ENCODE measurements at places on chromosomes 4 and X.

DNA sequence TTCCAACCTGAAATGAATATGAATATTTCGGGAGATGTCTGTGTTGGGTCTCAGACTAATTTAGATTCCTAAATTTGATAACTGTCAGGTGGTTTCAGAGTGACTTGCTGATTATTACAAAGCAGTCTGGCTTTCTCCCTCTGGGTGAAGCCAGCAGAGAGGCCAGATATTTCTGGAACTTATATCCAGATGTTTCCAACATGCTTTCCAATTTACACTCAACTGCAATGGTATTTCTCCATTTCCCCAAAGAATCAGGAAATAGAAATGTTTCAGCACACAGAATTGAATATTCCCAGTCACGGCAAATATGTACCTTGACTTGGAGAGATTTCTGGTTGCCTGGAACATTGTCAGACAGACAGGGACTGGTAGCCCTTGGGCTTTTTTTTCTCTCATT lies 48.5 kb upstream of the EGFL6 start:
- no peak for DNase-seq

DNA sequence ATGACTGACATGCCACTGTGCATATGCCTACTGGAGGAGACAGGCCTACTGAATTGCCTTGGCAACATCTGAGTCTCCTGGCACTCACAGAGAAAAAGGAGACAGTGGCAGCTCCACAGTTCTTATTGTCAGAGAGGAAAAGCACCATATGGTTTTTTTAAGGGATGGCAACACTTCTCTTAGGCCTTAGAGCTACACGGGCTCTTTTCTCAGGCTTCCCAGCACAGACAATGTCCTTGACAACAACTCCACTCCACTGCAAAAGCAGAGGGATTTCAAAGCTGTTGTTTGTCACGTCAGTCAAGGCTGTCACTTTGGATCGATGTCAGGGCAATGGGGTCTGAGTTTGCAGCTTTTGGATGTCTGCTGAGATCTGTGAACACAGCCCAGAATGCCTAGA lies 4.7 kb upstream of the CLCN4 start:
- DNase-seq: no peak

DNA sequence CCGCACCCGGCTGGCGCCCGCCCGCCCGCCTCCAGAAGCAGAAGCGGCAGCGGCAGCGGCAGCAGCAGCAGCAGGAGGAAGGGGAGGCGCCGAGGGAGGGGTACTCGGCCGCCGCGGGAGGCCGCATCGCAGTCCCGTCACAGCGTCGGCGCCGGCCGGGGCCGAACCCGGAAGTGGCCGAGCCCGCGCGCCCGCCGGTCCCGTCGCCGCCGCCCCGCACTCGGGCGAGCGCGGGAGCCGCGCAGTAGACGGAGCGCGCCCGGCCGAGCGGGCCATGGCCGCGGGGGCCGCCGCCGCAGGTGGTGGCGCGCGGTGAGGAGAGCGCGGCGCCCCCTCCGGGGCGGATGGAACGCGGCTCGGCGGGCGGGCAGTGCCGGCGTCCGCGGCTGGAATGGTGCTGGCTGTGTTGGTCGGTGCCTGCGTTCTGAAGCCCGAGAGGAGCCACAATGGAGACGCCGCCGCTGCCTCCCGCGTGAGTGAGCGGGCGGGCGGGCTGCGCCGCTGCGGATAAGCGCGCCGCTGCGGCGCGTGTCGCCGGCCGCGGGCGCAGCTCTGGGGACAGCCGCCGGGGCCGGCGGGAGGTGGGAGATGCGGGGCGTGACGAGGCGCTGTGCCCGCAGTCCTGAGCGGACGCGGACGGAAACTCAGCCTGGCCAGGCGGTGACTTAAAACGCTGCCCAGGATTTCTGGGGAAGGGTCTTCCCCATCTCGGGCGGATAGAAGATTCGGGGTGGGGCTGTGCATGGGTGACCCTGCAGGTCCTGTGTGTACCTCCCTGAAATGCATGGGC lies at the start of gene KLHL2:
KLHL2 (plus strand) TSS at position 131 of the 790 bp plus-strand sequence; CDS start at position 447, 316 bp downstream.
- DNase-seq: no peak

GRCh38 chr4:39852636-39853035 lies 125.1 kb downstream of the PDS5A start:
- no peak for DNase-seq

GRCh38 chr4:24285759-24286158 lies 298.6 kb downstream of the DHX15 start:
- DNase-seq: no peak

GRCh38 chr4:150570862-150571261 lies 11.1 kb upstream of the MAB21L2 start:
- DNase-seq: no peak

DNA sequence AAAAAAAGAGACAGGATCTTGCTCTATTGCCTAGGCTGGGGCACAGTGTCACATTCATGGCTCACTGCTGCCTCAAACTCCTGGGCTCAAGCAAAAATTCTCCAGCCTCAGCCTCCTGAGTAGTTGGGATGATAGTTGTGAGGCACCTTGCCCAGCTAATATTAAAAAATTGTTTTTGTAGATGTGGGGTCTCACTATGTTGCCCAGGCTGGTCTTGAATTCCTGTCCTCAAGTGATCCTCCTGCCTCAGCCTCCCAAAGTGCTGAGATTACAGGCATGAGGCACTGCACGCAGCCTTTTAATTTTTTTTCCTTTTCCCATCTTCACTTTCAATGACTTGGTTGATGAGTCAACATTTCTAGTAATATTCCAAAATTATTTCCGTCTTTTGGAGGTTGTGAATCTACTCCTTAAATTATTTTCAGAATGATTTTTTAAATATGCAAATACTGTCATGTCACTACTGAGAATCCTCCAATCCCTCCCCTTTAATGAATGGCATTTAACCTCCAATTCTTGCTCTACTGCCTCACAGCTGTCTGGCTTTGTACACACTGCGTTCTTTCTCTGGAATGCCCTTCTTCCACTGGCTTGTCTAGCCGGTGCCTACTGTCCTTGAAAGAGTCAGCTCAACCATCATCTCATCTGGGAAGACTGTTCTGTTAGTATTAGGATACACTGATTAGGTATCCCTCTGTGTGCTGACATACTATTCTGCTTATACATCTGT lies 27.5 kb upstream of the DCTD start:
- no peak for DNase-seq

DNA sequence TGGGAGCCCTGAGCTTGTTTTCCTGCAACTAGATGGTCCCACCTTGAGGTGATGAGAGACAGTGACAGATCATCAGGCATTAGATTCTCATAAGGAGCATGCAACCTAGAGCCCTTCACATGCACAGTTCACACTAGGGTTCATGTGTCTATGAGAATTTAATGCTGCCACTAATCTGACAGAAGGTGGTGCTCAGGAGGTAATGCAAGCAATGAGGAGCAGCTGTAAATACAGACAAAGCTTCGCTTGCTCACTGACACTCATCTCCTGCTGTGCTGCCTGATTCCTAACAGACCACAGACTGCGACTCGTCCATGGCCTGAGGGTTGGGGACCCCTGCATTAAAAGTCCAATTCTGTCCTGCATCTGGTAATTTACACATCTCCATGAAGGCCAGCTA lies 141.6 kb downstream of the KCNIP4 start:
- DNase-seq: no peak

GRCh38 chr4:46844325-46844917 lies 64.6 kb downstream of the COX7B2 start:
- DNase-seq: peak; percentile 29

DNA sequence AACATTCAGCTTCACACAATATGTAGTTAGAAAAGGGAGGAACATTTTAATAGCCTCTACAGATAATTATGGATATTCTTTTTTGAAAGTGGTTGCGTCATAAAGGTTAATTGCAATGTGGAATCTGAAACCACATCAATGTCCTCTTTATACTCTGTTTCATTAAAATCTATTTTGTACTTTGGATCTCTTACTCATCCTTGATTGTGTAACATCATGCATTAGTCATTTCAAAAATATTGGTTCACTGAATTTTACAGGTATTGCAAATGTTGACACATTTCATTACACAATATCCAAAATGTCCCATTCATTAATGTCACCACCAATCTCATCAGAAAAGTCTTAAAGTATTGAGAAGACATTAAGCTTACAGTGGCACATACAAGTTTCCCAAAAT lies 62.7 kb upstream of the USP9X start:
- no peak for DNase-seq

GRCh38 chrX:45323387-45323786 lies 122.7 kb upstream of the DIPK2B start:
- no peak for DNase-seq
